NCI-H187 (cell line): ENCODE measurements at places on chromosomes 1 and 21.

DNA sequence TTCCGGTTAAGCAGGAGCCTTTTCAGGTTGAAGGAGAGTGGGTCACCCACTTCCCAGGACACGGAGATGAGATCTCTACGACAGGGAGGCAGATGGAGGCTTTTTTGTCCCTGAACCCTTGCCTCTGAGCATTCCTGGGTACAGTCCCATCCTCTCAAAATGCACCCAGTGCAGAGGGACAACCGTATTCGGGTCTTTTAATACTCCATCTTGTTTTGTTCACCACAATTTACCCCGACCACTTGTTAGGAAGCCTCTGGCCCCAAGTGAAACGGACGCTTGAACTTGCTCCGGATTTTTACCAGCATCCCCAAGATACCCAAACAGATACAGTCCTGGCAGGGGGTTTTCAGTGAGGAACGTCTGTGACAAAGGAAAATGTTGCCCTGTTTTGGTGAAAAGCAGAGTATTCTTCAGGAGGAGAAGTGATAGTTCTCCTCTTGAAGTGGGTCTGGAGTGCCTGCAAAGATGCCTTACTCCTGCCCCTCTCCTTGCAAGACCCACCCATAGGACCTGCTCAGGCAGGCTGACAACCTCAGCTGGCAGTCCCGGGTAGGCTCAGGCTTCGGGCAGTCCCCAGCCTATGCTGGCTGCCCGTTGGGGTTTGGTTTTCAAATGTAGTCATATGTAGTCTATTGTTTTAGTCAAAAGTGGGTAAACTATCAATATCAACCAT lies 669 bp upstream of the ARL8A start:
- no peak for DNase-seq

DNA sequence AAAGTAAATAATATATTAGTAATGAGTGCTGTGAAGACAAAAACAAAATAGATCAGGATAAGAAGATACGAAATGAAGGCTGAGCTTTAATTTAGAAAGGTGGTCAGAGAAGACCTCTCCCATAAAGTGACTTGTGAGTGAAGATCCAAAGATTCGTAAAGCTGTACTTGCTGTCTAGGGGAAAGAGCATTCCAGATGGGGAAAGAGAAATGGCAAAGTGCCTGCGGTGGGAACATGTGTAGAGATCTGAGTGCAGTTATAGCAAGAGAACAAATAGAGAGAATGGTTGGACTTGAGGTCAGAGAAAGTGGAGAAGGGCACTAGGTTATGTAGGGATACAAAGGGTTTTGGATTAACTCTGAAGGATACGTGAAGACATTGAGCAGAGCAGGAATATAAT lies 60.6 kb downstream of the NUF2 start:
- no peak for DNase-seq

DNA sequence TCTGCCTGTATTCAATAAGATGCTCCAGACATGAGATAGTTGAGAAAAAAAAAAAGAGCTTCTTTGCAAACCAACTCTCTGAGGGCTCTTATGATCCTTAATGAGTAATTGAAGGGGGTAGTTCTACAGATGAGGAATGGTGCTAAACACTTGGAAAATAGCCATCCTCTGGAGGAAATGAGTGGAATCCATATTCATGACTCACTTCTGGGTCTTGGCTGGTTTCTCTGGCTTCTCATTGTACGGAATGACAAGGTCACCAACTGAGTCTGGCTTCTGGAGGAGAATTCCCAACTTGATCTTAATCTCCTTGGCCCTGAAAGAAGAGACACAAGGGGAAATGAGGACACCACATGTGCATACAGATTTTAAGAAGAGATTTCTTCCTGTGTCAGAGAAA lies 34.7 kb downstream of the RGS5 start:
- DNase-seq, result no peak

GRCh38 chr1:167518331-167518700 lies at the start of gene CD247:
TSS of gene CD247 (minus strand) at chr1:167518529. CDS start at chr1:167518465, 64 bp downstream.
- no peak for DNase-seq

- no peak for DNase-seq
Observed at GRCh38 chr1:168134642-168135041, 2.1 kb downstream of the GPR161 start.

GRCh38 chr1:234238060-234238459 lies 135.2 kb upstream of the COA6 start:
- DNase-seq, result no peak

DNA sequence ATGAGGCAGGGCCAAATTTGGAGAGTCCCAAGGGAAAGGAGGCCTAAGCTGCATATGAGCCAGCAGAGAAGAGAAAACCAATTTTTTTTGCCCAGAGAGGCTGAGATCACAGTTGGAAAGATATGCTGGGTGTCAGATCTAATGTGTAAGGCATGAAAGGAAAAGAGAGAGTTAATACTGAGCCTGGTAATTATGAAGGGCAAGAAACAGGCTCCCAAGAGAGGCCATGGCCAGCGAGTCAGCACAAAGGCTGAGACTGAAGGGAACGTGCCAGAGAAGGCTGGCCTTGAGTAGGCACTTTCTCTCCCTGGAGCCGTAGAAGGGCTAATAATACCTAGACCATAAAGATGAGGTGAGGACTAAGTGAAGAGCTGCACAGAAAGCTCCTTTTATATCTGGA lies 31.8 kb upstream of the BEND5 start:
- DNase-seq, result no peak

DNA sequence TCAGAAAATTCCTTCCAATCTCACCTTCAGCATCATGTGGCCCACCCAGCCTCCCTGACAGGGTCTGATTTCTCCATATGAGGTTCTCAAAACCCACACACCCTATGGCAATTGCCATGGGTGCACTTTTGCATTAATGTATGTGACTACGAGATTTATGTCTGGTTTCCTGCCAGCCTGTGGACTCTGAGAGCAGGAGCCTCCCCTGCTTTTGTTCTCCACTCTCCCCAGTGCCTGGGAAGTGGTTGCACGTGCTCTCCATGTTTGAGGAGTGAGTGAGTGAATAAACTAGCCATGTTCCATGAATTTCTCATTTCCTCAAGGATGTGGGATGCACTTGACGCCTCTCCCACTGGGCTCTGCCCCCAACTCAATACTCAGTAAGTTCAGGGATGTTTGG lies 91.2 kb downstream of the ACTL8 start:
- no peak for DNase-seq

- DNase-seq, result no peak
Observed at GRCh38 chr1:36115931-36116330, 9.1 kb downstream of the COL8A2 start.
